H9 (cell line): ENCODE measurements at places on chromosomes 5 and 9.

DNA sequence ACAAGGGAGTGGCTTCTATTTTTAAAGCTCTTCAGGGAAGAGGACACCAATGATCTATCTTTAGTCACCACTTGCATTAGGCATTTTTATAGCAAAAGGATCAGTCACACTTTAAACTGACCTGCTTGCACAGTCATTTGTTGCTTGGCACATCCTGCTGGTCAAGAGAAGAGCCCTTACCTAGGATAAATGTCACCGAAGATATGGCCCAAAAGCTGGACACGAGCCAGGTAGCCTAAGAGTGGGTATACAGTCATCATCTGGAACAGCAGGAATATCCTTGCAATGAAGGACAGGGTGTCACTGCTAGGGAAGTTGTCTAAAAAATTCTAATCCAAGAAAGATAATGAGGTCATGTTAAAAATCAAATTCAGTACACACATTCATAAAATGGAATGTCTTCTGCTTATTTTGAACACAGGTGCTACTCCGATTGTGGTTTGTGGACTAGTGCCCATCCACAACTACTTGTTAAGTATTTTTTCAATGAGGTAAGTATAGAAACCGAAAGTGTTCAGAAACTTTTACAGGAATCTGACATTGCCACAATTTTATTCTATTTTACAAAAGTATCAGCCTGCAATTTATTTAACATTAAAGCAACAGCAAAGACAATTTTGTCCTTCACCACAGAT, 78.4 kb downstream of the SLC38A9 start:
- DNase-seq, result no peak

DNA sequence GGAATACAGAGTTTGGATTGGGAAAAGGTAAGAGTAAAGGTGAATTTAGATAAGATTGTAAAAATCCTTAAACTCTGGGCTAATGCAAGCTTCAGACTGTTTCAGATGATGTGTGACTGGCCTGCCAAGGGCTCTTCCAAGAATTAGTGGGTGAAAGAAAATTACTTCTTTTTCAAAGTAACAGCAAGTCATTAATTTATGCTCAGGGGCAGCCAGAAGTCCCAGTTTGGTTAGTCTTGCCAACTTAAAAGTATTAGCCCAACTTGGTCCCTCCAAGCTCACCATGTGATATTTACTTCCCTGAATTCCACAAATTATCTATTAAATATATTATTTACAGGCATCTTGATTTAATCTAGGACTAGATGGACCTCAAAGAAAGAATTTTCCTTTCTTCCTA, 947.8 kb downstream of the NR2F1-AS1 start:
- no peak for DNase-seq

DNA sequence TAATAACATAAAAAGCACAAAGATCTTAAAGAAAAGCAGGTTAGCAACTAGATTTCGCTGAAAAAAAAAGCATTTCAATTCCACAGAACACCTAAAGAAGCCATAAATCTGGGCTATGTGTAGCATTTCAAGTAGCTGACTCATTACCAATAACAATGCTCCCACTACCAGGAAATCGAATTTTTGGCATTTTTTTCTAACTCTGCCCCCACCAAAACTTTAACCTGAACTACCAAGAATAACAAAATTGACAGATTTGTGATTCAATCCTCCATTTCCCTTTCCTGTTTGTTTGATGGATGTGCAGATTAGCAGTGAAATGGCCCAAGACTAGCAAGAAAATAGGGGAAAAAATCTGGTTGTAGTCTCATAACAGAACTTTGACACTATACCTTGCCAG, 180.2 kb downstream of the RASEF start:
- DNase-seq, result no peak

- DNase-seq, result no peak
These were observed 292.8 kb downstream of the ARHGEF28 start for GRCh38 chr5:73918791-73919221.

GRCh38 chr9:104780796-104781395, 17.0 kb downstream of the NIPSNAP3B start:
- no peak for DNase-seq

DNA sequence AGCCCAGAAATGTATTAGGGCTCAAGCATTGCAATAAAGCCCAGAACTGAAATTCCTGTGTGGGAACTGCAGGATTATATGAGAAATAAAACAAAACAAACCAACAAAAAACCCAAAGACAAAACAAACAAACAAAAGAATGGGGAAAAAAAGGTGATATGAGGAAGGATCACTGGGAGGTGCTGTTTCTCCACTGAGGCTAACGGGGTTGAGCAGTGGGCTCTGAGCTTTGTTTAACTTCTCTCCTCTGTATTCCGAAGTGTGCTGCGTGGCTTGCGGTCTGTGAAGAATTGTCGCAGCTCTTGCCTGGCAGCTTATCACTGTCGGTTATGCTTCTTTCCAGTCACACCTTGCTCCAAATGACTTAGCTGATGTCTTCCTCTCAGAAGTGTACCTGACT, 106.3 kb downstream of the TENT4A start:
- no peak for DNase-seq

- DNase-seq, result no peak
These were observed 183.7 kb downstream of the CCDC171 start for GRCh38 chr9:15736569-15736968.

DNA sequence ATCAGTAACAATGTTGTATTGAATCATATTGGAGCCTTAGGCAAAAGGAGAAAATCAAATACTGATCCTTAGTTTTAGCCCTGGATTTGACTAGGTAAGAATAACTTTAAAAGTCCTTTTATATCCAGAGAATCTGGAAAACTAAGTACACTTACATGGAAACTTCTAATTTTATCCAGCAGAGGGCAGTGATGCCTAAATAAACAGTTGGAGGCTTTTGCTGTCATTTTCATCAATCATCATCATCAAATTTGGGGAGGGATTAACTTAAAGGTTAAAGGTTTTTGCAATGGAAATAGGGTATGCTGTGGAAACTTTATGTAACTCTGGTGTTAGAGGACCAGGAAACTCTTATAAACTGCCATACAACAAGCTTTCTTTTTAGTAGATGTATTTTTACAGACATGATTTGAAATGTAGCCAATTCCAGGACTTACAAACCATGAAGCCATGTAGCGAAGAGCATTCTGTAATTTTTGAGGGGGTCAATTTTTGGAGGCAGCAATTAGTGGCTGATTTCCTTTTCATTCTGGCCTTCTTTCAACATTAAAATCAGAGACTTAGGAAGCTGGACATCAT, 112.7 kb downstream of the OSTF1 start:
- DNase-seq, result no peak

GRCh38 chr9:8052991-8053390, 253.4 kb upstream of the DMAC1 start:
- DNase-seq, result no peak

GRCh38 chr9:132366481-132366880, 11.7 kb upstream of the SETX start:
- no peak for DNase-seq

- peak; percentile 54 for DNase-seq
These were observed 8.5 kb upstream of the GLT6D1 start for GRCh38 chr9:135647884-135648283.

DNA sequence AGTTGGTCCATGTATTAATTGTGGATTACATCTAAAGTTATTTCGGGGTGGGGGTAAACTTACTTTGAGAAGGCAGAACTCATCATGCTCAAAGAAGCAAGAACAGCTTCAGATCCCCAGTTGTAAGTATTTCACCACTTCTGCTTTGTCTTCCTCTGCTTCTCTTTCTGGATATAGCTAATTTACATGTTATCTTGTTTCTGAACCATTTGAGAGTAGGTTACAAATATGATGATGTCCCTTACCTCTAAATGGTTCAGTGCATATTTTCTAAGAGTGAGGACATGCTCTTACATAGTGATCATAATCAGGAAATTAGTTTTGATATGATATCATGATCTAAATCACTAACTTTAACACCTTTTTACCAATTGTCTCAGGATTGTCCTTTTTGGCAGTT, 11.9 kb downstream of the TRIO start:
- DNase-seq, result no peak

DNA sequence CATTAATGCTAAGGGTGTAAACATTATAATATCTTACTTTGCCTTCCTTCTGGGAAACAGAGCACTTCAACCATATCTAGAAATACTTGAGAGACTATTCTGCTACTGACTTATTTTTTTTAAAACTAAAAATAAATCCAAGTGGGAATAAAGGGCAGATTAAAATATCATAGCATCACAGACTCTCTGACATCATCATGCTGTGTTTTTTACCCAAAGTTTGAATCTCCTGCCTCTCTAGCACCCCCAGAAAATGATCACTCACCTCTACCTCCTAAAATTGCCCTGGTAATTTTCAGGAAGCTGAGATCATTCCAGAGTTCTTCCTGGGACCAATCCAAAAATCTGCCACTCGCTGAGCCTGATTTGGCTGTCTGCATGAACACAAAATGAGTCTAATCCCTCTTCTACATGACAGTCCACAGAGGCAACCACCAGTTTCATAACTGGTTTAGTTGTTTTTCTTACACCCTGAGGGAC, 813.8 kb upstream of the DMAC1 start:
- no peak for DNase-seq

DNA sequence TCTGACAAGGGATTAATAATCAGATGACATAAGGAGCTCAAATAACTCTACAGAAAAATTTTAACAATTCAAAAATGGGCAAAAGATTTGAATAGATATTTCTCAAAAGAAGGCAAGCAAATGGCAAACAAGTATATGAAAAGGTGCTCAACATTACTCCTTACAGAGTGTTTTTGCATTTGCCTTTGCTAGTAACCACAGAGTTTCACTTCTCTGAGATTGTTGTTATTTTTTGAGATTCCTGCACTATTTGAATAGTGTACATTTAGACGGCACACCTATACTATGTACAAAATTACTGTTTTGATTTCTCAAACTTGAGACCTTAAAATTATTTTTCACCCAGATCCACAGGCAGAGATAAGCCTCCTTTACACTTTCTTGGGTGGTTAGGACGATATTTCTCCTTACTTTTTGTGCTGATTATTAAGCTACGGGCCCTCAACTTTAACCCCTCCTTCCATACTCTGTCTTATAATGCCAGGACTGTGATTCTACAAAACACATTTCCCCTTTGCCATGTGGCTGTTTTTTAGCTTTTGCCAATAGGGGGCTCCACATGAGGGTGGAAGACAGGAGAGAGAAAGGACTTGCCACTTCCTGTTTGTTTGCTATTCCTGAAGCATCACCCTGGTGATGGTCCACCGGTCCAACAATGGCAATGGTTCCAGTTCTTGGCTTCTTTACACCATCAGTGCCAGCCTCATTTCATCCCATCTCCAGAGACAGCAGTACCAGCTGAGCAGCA, 65.0 kb upstream of the DAP start:
- DNase-seq, result no peak

DNA sequence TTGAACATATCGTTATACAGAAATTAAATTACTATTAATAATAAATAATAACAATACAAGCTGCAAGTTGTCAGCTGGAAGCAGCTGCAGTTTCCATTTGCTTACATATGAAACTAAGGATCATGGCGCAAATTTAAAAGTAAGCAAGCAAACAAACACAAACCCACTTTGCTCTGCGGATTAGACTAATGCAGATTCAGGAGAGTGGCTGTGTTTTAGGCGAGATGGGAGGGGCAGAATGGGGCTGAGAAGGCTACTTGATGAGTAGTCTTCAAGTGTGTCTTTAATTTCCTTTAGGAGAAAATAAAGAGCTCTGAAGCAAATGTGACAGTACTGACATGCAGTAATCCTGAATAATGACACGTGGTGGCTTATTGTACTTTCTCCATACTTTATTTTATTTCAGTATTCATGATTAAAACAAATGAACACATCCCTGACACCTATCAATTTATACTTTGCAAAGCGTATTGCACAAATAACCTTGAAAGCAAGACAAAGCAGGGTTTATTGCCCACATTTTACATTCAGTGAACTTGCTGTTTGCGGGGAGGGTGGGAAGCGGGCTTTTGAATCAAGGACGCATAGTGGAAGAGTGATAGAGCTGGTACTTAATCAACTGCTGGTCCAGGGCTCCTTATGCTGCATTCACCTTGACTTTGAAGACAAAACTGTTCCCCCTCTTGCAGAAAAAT, 221.4 kb upstream of the TRIM32 start:
- DNase-seq, result no peak

DNA sequence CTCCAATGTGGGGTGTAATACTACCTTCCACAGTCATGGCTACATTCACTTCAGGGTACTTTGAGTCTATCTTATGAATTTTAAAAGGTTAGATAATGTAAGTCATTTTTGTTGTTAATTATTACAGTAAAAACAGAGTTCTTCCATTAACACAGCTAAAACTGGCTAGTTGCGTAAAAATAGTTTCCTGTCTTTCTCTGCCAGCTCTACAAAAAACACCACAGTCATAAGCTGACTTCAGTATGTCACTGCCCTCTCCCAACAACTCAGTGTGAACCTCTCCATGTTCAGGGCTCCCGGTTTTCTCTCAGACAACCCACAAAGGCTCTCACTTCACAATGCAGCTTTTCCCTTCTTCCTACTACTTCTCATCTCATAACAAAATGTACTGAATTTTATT, 84.8 kb upstream of the ITGA1 start:
- DNase-seq, result no peak

- no peak for DNase-seq
These were observed 32.1 kb downstream of the MTMR12 start for GRCh38 chr5:32280656-32281081.

GRCh38 chr5:147558826-147559225, 49.0 kb upstream of the DPYSL3 start:
- peak; percentile 60 for DNase-seq

DNA sequence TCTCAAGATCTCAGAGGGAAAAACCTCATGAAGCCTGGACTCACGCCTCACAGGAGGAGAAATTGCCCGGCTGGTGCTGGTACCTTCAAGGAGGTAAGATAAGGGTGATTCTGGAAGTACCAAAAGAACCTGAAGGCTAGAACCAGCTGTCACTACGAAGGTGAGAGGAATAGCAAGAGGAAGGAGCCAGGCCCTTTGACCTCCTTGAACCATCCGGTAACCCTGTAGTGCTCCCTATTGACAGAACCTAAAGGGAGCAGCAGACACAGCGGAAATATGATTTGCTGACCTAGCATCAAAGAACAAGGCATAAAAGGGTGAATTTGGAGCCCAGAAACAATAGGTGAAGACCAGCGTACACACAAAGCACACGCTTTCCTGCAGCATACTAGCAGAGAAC, 92.2 kb downstream of the DOCK8 start:
- DNase-seq, result peak; percentile 35

- no peak for DNase-seq
These were observed 418.8 kb downstream of the MAN2A1 start for GRCh38 chr5:110108520-110108919.

DNA sequence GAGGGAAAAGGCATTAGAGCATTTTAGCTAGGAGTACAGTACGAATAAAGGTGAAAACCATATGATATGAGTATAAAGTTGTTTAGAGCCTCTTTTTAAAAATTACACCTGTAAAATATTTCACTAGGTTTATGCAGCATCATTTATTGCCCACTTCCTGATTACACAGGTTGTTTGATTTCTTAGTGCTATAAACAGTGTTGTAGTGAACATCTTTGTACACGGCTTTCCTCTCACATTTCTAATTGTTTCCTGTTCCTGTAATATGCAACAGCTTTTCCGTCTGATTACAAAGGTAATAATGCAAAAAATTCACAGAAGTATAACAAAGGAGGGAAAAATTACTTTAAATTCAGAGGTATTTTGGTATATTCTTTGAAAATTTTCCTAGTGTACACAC, 13.0 kb downstream of the STOM start:
- DNase-seq, result no peak

- peak; percentile 33 for DNase-seq
These were observed 1.1 kb downstream of the HTR1A start for GRCh38 chr5:63961125-63961597.

GRCh38 chr5:14414656-14415023, 167.0 kb upstream of the OTULINL start:
- DNase-seq, result no peak

- DNase-seq, result no peak
These were observed 135.4 kb upstream of the TAS2R1 start for GRCh38 chr5:9765419-9766140.
